CD8-positive, alpha-beta T cell (primary cell): ENCODE measurements at places on chromosomes 13 and 19.

DNA sequence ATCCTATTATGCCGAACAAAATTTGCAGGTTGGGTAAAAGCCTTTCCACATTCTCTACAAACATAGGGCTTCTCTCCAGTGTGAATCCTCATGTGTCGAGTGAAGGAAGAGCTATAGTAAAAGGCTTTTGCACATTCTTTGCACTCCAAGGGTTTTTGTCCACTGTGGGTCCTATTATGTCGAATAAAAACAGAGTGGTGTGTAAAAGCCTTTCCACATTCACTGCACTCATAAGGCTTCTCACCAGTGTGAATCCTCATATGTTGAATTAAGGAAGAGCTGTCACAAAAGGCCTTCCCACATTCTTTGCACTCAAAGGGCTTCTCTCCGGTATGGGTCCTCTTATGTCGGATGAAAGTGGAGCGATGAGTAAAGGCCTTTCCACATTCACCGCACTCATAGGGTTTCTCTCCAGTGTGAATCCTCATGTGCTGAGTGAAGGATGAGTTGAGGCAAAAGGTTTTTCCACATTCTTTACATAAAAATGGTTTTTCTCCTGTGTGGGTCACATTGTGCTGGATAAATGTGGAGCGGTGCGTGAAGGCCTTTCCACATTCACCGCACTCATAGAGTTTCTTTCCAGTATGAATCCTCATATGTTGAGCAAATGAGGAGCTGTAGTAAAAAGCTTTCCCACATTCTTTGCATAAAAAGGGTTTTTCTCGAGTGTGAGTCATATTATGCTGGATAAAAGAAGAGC, 13.6 kb downstream of the ZNF599 start:
- DNase-seq: no peak

GRCh38 chr13:94181461-94182107, 297.9 kb downstream of the DCT start:
- no peak for DNase-seq

- DNase-seq: no peak
These were observed 15.0 kb downstream of the ZC3H4 start for GRCh38 chr19:47098608-47099007.

GRCh38 chr19:55688422-55689218, 13.6 kb downstream of the EPN1 start:
- DNase-seq: no peak

- DNase-seq: no peak
These were observed 80.7 kb downstream of the TEX29 start for GRCh38 chr13:111401151-111401550.

DNA sequence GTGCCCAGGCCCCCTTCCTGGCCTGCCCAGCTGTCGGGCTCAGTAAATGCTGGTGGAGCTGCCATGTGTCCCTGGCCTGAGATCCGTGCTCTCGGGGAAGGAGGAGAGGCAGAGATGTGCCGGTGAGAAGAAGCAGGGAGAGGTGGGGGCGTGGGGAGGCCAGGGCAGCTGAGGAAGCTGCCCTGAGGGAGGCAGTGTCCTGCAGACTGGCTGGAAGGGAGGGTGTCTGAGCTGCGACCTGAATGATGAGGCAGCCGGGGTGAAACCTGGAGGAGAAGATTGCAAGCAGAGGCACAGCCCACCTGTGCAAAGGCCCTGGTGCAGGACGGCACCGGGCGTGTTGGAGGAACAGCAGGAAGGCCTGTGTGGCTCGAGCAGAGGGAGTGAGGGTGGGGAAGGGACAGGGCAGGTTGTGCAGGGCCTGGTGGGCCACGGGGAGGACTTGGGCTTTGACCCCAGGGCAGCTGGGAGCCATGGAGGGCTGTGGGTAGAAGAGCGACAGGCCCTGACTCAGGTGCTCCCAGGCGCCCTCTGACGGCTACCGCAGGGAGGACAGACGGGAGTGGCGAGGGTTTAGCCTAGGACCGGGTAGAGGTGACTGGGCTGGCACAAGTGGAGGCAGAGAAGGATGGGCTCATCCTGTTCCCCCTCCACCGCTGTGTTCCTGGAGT, 14.0 kb upstream of the CELF5 start:
- peak; percentile 55 for DNase-seq

DNA sequence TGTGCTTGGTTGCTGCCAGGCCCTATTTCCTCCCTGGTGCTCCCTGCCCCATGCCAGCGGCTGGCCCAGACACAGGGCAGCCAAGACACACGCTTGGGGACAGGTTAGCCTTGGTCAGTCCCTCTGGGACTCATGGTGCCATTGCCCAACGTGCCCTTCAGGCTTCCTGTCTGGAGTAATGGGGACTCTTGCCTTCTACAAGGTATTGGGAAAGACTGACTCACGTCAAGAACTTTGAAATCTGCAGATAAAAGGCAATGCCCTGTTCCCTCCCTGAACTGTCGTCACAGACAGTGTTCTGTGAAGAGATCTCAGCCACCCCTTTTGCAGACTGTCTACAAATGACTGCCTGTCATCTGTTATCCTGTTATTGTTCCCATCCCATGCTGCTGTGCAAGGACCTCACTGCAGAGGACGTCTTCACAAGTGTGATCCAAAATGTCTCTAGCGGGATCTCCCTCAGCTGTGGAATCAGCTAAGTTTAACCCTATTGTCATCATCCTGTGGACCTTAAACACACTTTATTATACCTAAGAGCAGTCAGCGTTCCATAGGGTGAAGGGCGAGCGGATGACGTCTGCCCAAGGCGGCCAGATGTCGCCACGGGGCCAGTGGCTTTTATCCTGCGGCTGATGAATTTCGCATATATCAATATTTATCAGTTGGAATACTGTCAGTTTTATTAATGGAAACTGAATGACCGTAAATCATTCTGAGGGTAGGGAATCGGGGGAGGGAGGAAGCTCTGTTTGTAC, 59.0 kb downstream of the GSX1 start:
- no peak for DNase-seq

GRCh38 chr19:1910177-1910576, 5.0 kb downstream of the ADAT3 start:
- DNase-seq: no peak

- DNase-seq: no peak
These were observed 34.4 kb downstream of the MAP4K1 start for GRCh38 chr19:38583219-38583984.

- no peak for DNase-seq
These were observed 80.1 kb downstream of the C1QTNF9 start for GRCh38 chr13:24389506-24389905.

- DNase-seq: no peak
These were observed 106.5 kb downstream of the TEX26 start for GRCh38 chr13:31038834-31039552.

- DNase-seq: peak; percentile 30
These were observed 9.9 kb downstream of the SPACA6 start for GRCh38 chr19:51702825-51703574.
